ENCODE measurements at places on chromosomes 4 and X.

- no peak for DNase-seq
Observed at GRCh38 chrX:47172549-47172948, 21.1 kb upstream of the UBA1 start.

GRCh38 chr4:158134222-158134621 is 38.6 kb downstream of the GASK1B start:
- DNase-seq, result no peak

- no peak for DNase-seq
Observed at GRCh38 chr4:128347930-128348660, 60.5 kb upstream of the PGRMC2 start.

- no peak for DNase-seq
Observed at GRCh38 chr4:137451172-137451825, 81.0 kb downstream of the PCDH18 start.

DNA sequence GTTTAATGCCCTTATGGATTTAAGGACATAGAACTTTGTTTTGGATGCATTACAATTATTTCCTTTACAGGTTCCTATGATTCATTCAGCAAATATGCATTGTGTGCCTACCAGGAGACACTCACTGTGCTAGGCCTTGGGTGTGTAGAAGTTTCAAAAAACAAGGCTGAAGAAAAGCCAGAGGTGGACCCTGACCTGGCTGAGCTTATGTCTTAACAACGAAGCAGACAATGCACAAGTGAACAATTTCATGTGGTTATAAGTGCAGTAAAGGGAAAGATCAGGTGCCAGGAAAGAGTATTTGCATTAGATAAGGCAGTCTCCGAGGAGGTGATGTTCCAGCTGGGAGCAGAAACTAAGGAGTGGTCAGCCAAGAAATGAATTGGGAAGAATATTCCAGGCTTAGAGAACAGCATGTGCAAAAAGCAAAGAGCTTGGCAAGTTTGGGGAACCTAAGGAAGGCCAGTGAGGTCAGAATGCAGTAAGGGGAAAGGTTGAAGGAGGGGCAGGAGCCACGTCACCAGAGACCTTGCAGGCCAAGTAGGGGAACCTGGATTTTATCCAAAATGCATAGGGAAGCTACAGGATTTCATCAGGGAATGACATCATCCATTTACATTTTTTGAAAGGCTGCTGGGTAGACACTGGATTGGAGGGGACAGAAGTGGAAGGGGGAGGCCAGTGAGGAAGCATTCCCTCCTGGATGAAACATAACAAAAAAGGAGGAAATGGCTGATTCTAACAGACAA is 193.6 kb downstream of the SOWAHB start:
- no peak for DNase-seq

DNA sequence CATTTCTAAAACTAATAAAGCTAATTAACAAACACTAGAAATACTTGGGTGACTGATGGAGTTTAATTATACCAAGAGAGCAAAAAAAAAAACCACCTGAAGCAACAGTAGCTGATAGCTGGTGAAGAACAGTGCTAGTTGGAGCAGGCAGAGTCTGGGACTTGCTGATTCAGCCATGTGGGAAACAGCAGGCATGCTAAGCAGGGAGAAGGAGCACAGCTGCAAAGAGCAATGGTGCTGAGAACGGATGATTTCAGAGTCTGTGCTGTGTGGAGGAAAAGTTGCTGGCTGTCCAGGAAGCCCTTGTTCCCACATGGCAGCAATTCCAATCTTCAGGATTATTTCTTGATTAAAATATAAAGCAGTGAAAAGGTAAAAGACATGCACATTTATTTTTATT is 68.8 kb downstream of the NPY1R start:
- DNase-seq, result no peak

GRCh38 chr4:89316931-89317366 is 9.3 kb upstream of the GPRIN3 start:
- no peak for DNase-seq

- DNase-seq, result no peak
Observed at GRCh38 chrX:117743469-117744251, 372.9 kb downstream of the KLHL13 start.

DNA sequence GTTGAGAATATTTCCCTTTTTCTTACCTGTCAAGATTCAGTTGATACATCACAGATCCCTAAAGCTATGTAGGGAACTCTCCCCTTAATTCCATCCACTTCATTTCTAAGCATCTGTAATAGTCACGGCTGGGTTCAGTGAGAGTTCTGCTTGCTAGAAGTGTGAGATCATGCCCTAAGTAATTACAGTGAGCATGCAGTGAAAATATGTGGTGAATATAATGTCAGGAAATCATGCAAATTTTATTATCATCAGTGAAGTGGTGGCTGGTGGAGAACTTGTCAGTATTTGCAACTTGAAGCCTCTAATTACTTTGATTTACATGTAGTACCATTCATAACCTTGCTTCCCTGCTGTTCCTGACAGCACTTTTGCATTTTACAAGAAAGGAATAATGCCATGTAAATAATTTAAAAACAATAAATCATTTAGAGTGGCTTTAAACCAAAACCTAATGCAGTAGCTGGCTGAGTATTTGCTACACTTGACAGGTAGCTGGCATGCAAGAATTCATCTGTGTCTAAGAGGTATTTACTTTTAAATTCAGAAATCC is 28.3 kb upstream of the CFAP299 start:
- DNase-seq, result no peak

GRCh38 chrX:10120331-10120730 is 36.4 kb upstream of the CLCN4 start:
- DNase-seq, result no peak

- no peak for DNase-seq
Observed at GRCh38 chr4:106362086-106362825, 6.3 kb downstream of the GIMD1 start.

DNA sequence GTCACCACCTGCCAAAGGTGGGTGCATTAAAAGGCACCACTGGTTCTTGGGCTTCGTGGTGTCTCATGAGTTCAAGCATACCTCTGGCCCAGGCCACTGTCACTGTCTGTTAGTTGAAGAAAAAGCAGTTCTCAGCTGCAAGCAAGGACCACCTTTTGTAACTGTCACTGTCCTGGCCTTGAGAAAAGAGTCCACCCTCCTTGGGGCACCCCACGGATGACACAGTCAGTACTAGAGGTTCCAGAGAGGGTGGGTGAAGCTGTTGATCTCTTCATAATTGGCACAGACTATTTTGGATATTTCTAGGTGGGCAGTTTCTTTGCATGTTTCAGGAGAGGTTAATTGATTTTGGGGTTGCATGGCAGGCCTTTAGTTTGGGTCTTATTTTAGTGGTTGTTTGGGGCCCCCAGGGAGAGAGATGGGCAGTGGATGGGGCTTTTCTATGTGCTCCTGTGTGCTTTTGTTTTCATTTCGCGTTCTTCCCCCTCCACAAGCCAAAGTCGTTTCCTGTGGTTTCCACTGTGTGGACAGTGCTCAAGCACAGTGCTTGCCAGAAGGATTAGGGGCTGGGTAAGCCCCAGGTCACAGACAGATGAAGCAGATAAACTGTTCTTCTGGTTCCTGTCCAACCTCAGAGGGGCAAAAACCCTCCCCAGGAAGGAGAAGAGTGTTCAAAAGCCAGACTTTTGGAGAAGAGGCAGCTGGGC is 156.2 kb upstream of the PPP1R2C start:
- no peak for DNase-seq

DNA sequence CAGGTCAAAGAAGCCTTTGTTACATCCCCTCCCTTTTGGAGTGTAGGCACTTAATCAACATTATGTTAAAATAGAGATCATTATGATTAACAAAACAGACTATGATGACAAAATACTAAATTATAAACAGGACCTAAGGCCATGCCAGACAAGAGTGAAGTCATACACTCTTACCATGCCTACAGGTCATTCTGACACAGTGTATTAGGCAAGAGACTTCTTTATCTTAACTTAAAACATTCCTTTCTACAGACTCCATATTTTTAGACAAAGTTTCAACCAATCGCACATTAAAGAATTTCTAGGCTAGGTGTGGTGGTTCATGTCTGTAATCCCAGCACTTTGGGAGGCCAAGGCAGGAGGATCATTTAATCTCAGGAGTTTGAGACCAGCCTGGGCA is 128.6 kb upstream of the SLC34A2 start:
- DNase-seq, result no peak

GRCh38 chr4:73103799-73104503 is 34.4 kb upstream of the COX18 start:
- DNase-seq, result no peak

- no peak for DNase-seq
Observed at GRCh38 chrX:19814240-19814639, 73.2 kb downstream of the SH3KBP1 start.

GRCh38 chr4:130486186-130486585 is 1390.2 kb downstream of the C4orf33 start:
- no peak for DNase-seq

GRCh38 chrX:47831788-47832187 is 4.9 kb upstream of the ZNF81 start:
- no peak for DNase-seq

DNA sequence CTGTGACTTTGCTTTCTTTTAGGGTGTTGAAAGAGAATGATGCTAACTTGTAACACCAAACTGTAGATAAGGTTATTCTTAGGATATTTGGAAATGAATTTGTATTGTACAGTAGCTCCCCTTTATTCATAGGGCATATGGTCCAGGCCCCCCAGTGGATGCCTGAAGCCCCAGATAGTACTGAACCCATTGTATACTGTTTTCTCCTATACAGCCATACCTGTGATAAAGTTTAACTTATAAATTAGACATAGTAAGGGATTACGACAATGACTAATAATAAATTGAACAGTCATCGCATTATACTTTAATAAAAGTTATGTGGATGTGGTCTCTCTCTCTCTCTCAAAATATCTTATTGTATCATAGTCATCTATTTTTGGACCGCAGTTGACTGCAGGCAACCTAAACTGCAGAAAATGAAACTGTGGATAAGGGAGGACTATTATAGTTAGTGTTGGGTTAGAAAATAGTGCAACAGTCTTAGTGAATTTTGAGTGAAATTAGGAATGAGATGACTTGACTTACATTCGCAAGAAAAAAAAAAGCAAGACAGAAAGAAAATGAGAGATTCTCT is 105.1 kb downstream of the CLDN22 start:
- no peak for DNase-seq

Data from stimulated activated CD8-positive, alpha-beta memory T cell treated with anti-CD3 and anti-CD28 coated beads, Interleukin-4, amount 100 ng/mL, for 4 hours (primary cell).